ENCODE measurements at places on chromosomes 6 and 20.

- no peak for DNase-seq
These were observed 1.8 kb downstream of the CST11 start for GRCh38 chr20:23450877-23451276.

DNA sequence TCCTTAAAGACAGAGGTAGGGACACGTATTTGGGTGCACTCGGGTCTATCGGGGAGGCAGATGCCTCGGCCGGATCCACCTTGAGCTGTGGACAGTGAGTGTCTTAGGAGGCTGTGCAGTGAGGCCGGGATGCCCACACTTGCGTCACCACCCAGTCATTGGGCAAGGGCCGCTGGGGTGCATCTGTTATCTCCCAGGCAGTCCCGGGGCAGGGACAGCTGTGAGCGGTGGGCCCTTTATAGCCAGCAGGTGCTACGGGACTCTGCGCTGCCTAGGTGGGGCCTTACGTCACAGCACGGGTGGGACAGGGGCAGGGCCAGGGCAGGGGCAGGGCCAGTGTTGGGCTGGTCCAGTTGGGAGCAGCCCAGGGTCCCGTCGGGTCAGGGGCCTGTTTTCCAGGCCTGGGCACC, 689 bp upstream of the COL20A1 start:
- DNase-seq = no peak

DNA sequence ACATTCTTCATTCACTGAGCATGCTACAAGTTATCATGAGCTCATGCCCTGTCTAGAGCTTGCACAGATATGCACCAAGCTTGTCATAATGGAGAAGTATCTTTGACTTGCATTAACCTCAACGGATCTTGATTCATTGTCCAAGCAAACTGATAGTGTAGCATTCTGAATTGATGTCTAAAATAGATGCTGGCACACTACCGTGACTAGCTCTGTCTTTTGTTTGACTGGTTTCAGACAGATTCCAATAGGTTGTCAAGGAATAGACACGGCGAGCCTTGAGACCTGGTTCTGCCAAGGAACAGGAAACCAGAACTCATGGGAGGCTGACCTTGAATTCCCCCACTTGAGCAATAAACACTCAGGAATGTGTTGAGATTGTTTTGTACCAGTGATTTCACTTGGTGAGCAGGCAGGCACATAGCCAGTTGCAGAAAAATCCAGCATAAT, 1153.1 kb upstream of the GJE1 start:
- DNase-seq = no peak

GRCh38 chr20:21272279-21272678, 30.9 kb upstream of the XRN2 start:
- DNase-seq = no peak

- DNase-seq = no peak
These were observed 2.4 kb upstream of the GCNT2 start for GRCh38 chr6:10518557-10519407.

DNA sequence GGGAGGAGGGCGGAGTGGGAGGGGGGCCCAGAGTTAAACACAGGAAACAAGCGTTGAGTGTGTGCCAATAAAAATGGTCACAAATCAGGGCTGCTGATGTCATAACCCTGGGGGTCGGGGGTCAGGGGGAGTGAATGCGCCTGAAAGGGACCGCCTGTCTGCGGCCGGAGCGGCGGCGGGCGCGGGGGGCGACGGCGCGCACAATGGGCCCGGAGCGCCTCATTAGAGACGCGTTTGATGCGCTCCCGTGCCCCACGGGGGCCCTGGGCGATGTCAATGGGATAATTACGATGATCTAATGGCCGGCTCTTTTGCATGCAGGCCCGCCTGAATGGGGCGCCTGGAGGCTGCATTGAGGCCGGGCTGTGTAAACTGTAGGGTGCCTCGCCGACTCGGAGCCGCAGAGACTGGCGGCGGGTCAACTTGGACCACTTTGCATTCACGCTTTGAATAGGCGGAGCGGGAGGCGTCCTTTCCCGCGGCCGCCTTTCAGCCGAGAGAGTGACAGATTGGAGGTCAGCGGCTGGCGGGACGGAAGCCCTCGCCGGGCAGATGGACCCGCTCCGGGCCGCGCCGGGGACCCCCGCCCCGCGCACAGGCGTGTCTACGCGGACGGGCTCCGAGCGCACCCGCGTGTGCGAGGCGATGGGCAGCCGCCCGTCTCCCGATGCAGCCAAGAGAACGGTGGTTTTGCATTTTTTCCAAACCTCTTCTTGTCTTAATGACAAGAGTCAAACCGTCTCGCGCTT, 296.1 kb downstream of the TFAP2C start:
- DNase-seq = no peak

GRCh38 chr6:56804996-56805395, 149.9 kb upstream of the BEND6 start:
- no peak for DNase-seq

DNA sequence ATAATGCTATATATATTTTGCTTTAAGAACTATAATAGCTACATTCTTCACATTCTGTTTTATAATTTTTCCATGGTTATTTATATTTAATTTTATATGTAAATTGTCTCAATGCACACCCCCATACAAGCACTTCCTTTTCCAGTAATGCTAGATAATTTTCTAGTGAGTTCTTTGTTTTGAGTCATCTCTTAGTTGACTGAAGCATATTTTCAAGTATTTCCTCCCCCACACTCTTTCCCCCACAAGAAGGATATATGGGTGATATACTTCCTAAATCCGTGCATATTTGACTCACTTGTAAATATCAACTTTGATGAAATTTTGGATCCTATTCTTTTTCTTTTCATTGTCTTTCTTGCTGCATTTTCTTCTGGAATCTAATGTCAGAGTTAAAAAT, 82.1 kb upstream of the SRSF6 start:
- DNase-seq = no peak

GRCh38 chr6:141443668-141444289, 688.9 kb upstream of the GJE1 start:
- DNase-seq = no peak

- DNase-seq = no peak
These were observed 55.5 kb downstream of the TPBG start for GRCh38 chr6:82419132-82419581.

DNA sequence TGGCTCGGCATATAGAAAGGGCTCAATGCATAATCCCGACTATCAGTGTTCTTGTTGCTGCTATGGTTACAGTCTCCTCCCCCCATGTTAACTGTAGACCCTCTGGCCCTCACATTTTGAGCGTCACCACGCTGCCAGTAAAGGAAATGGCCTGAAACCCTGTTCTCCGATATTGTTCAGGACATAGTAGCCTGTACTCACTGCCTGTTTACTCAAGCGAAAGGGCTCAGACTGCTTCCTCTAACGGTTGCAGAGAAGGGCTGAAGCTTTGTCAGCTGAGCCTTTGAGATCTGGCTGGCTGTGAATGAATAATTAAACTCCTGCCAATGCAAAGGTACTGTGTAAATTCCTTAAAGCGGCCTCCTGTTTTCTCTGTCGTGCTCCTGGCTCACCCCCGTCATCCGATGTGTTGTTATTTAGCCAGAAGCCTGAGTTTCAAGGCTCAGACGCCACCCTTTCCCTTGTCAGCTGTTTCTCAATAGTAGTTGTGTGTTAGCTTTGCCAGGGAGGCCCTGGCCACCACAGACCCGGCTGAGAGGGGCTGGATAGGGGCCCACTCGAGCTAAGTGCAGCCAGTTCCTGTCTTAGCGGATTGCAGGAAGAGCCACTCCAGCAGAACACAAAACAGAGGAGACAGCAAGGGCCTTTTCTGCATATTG, 31.2 kb upstream of the RALGAPA2 start:
- DNase-seq = no peak

DNA sequence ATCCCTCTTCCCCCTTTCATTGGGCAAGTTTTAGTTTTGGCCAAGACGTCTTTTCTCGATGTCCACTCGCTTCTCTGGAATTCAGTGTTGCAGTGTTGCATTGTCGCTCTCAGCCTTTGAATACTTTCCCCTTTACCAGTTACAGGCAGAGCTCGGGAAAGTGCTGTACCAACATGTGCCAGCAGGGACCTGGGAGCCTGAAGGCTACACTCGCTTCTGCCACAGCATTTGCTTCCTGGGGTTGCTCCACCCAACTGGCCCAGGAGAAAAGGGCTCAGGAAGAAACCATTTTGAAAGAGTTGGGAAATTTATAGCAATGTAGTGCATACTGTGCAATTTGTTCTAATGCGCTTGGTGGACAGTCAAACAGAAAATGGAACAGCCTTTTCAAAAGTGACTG, 78.6 kb downstream of the LINC00237 start:
- no peak for DNase-seq

DNA sequence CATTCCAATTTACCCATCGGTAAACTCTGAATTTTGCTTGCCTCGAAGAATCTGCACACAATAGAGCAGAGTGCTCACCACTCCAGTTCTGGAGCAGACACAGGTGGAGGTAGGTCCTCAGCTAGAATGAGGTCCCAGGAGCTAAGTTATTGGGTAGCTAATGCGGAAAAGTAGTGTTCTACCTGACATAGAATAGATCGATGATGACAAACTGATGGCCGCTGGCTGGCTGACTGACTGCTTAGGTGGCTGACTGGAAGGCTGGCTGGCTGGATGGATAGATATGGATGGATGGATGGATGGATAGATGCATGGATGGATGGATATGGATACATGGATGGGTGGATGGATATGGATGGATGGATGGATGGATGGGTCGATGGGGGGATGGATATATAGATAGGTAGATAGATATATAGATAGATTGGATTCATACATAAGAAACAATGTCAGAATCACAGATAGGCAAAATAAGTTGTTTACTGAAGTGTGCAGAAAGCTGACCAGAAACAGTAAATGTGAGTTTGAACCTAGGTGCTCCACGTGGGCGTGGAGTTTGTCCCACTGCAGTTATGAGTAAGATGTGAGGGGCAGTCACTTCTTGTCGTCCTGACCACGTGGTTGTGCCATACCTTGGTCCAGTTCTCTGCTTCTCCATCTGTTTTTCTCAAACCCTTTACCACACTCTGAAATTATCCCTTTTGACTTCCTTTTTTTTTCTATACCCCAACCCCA, 62.1 kb downstream of the TBXT start:
- DNase-seq = no peak

DNA sequence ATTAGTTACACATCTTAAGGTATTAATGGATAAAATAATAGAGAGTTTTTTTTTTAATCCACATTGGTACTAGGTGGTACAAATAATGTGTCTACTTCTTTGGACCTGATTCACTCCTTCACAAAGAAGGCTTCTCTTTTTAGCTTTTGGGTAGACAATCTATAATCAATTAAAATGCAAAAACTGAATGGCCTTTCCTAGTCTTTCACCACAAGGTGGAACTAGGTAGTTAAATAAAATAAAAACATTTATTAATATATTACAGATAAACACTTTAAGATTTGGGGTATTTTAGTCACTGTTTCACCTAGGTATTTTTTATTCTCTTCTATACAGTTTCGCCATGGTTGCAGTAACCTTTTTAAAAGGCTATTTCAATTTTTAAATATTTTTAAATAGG, 68.3 kb upstream of the DST start:
- DNase-seq = no peak

- no peak for DNase-seq
These were observed 6.9 kb downstream of the GRM4 start for GRCh38 chr6:34138914-34139510.

DNA sequence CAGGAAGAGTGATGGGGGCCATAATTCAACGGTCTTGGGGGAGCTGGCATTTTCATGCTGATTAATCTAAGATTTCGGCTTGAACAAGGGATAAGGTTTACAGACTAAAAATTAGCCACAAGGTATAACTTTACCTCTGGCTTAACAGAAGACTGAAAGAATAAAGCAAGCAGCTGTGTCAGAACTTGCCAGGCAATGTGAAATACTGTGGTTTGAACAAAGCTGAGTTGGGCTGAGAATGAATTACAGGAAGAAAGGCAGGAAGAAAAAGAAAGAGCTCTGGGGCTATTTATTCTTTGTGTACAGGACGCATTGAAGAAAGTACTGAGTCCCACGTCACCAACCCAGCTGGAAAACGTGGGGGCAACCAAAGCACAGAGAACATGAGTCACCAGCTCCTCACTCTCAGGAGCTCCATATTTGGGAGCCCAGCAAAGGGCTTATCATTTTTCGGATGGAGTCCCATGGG, 121.5 kb upstream of the NEDD9 start:
- DNase-seq = peak; percentile 75

DNA sequence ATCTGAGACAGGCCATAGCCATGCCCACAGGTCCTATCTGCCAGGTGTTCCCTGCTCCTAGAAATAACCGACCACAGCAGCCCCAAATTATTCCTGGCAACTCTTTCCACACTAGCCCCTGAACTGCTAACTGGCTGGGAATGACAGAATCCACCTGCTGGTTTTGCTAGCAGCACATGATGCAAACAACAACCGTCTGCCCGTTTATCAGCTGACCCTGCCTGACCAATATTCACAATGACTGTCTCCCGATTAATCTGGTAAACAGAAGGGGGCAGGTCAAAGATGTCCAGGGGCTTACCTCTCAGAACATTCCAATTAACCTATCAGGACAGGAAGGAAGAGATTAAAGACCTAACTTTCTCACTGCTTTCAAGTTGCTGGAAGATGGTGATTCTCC, 101.5 kb downstream of the NRSN1 start:
- DNase-seq = no peak

DNA sequence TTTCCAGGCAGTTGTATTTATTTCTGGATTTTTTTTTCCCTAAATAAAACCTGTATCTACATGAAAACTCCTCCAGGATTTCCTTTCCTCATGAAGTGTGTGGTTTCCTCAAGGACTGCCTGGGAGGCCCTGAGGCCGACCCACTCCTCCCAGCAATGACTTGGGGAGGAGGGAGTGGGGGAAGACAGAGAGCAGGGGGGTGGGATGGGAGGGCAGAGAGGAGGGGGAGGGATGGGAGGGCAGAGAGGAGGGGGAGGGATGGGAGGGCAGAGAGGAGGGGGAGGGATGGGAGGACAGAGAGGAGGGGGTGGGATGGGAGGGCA, 161.8 kb upstream of the AGPAT4 start:
- no peak for DNase-seq

Measured in activated CD4-positive, alpha-beta T cell treated with anti-CD3 and anti-CD28 coated beads for 4 hours (primary cell).